Epithelial cell of alveolus of lung (primary cell): ENCODE measurements at places on chromosomes 12 and 14. TPM values are rescaled to one million over a fixed set of nuclear protein-coding genes. Genes with fewer than 3 reads are reported as not detected.

The LGR5 gene
- not detected in 2 replicates for total RNA-seq

The FITM1 gene
- total RNA-seq: 0.80 TPM in 1 of 2 replicates, not detected in the other

The MDP1 gene
- 18.0 and 22.0 TPM in 2 replicates for total RNA-seq

The UNC119B gene
- total RNA-seq: 20.8 and 25.5 TPM in 2 replicates

The LHX5 gene
- total RNA-seq: not detected in 2 replicates

The RNF212B gene
- total RNA-seq: not detected in 2 replicates

The MIPOL1 gene
- 6.6 and 8.9 TPM in 2 replicates for total RNA-seq

The GYS2 gene
- not detected in 2 replicates for total RNA-seq

The SALL2 gene
- 8.5 and 42.6 TPM in 2 replicates for total RNA-seq

The NANOG gene
- total RNA-seq: not detected in 2 replicates

The FLRT2 gene
- 11.9 and 12.1 TPM in 2 replicates for total RNA-seq

The TMPRSS12 gene
- not detected in 2 replicates for total RNA-seq

The RAD9B gene
- total RNA-seq: 0.32 and 0.39 TPM in 2 replicates

The FAM181A gene
- not detected in 2 replicates for total RNA-seq

The CSRP2 gene
- 37.4 and 43.1 TPM in 2 replicates for total RNA-seq

The PTCSC3 gene
- not detected in 2 replicates for total RNA-seq

The HOXC6 gene
- total RNA-seq: 0.52 and 0.80 TPM in 2 replicates

The OR4N2 gene
- not detected in 2 replicates for total RNA-seq

The CCDC196 gene
- total RNA-seq: not detected in 2 replicates

The SCNN1A gene
- 1.3 and 5.2 TPM in 2 replicates for total RNA-seq

The ETV6 gene
- 8.4 and 8.8 TPM in 2 replicates for total RNA-seq

The TSPAN9 gene
- total RNA-seq: 27.4 and 57.2 TPM in 2 replicates

The KRT82 gene
- not detected in 2 replicates for total RNA-seq

The KDM2B gene
- total RNA-seq: 25.0 and 25.1 TPM in 2 replicates

The LGMN gene
- 30.3 and 33.2 TPM in 2 replicates for total RNA-seq
